Fibroblast of skin of right biceps (primary cell): ENCODE measurements at places on chromosomes 5 and 9.

- DNase-seq, result peak; percentile 40
Measured at GRCh38 chr5:128681096-128681495, 143.1 kb upstream of the FBN2 start.

DNA sequence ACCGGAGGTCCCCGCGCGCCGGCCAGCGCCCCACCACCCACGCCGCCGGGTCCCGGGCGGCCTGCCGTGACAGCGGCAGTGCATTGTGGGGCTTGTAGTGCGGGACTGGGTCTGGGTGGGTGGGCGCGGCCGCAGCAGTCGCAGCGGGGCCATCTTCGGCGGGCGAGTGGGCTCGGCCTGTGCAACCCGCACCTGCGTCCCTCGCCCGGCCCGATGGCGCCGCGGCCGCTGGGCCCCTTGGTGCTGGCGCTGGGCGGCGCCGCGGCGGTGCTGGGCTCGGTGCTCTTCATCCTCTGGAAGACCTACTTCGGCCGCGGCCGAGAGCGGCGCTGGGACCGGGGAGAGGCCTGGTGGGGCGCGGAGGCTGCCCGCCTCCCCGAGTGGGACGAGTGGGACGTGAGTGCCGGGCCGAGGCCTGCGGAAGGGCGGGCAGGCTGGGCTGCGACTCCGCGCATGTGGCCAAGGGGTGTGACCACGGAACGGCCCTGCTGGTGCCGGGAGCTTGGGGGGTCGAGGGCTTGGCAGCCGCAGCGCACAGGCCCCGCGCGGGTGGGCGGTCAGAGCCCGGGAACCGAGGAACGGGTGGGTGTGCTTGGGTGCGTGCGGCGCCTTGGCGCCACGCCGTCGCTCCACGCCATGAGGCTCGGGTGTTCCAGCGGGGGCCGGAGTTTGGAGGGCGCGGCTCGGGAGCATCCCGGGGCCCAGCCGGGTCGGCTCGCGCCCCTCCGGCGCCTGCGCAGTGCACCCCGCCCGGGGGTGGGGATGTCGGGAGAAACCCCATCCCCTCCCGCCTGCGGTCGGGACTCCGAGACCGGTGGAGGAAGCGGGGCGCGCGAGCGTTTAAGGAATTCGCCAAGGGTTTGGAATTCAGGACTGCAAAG, at the start of gene ARL10:
ARL10 (plus strand) TSS at position 137 of the 881 bp plus-strand sequence; CDS start at position 214, 77 bp downstream.
- DNase-seq, result peak; percentile 79

GRCh38 chr5:138276402-138277054, 2.1 kb upstream of the GFRA3 start:
- DNase-seq, result no peak

DNA sequence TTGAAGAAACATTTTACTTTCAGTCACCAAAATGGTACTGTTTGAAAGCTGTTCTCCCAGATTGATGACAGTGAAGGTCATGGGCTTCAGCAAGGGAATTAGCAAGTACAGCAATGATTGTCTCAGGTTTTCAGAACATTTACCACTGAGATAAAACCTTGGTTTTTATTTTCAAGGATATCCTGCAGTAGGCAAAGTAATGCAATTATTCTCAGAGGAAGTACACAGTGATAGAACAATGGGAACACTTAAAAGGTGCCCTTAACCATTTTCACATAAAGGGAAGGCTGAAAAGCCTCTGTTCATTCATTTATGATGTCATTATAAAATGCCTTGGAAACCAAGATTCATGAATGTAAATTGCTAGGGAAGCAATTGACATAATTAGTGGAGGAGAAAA, 471.8 kb upstream of the ACO1 start:
- no peak for DNase-seq

DNA sequence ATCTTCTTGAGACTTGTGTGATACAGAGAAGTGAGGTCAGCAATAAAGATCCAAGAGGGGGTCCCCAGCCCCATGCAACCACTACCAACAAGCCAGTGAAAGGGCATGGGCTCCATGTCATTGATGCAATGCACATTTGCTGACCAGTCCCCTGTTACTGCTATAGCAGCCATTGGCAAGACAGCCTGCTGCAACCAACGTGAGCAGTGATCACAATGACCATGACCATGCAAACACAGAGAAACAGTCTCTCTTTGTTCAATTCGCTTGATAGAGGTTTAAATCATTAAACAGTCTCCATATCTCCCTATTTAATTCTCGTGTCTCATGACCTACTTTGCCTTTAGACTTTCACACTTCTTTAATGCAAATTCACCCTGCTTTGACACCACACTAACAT, 30.0 kb upstream of the FOXB2 start:
- no peak for DNase-seq

DNA sequence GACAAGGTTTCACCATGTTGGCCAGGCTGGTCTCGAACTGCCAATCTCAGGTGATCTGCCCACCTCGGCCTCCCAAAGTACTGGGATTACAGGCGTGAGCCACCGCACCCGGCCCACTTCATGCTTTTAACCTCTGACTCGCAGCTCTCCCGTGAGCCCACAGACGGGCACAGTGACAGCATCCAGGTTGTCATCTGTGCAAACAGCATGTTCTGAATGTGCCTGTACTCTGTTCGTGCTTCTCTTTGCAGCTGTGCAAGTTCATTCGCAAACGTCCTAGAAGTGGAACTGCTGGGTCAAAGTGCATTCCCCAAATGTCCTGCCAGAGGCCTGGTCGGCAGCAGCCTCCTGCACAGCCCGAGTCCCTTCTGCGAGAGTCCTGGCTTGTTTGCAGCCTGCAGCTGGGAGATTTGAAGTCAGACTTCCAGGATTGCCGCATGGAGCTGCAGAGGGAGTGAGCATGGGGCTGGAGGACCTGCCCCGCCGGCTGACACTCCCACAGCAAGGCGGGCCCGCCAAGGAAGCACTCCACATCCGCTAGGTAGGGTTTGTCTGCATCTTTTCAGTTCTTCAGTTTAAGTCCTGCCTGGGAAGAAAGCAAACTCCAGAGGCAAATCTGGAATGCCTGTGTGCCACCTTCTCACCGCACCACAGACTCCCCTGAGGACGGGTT, 3.4 kb downstream of the BRD3OS start:
- DNase-seq, result no peak

DNA sequence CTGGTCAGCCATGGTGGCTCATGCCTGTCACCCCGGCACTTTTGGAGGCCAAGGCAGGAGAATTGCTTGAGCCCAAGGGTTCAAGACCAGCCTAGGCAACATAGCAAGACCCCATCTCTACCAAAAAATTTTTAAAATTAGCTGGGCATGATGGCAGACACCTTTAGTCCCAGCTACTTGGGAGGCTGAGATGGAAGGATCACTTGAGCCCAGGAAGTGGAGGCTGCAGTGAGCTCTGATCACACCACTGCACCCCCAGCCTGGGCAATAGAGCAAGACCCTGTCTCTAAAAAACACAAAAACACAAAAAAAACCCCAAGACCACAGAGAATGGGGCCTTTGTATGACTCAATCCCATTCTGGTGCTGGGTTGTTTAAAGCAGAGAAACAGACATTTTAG, 44.0 kb downstream of the MED27 start:
- no peak for DNase-seq

DNA sequence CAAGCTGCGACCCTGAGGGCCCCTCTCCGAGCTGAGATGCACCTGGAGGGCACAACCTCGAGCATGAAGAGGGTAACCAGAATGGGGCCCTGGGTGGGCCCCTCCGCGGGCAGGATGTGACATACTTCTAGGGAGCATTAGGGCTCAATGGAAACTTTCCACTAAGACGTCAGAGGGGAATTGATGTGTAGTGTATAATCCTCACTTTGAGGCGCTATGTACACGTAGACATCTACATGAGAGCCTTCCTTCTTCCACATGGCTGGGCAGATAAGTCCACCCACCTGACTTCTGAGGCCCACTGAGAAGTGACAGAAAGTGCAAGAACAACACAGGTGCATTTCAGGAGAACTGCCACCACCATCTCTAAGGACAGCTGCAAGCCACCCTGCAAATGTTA, 61.0 kb downstream of the DAP start:
- no peak for DNase-seq

DNA sequence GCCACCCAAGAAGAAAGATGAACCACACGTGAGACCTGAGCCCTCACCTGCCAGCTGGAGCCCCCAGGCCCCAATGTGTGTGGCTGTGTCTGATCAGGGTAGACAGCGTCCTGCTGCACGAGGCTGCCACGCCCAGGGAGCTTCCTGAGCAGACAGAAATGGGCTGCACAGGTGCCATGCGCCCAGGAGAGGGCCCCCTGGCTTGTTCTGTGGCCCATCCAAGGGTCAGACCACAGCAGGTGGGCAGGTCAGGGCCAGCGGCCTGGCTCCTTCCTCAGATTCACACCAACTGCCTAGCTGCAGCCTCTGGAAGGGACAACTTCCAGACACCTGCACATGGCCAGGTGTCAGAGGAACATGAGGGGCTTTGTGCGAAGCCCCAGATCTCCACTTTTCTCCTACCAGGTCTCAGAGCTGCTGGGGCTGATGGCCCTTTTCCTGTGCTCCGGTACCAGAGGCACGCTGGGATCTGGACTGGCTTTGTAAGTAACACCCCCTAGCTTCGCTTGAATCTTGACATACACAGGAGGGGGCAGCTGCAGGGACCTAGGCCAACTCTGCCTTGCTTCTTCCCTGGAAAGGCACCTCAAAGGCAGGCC, 10.8 kb downstream of the SARDH start:
- no peak for DNase-seq

DNA sequence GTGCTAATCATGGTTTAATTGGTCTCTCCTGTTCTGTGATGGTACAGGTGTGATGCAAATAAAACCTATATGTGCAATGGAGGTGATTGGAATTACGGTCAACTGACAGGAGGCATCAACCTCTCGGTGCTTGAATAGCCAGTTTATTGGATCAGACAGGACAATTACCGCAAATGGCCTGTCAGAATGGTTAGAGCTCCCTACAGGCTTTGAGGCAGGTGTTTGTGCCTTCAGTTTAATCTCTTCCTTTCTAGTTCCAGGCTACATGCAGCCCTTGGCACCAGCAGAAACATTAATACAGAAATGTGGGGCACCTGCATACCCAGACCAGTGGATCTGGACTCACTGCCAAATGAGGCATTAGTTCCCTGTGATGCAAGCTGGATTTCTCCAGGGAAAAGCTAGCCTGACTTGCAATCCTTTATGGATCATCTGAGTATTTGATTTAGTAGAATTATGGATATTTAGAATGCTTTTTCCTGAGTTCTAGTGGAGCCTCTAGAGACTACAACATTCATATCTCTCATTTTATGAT, 128.6 kb downstream of the MAT2B start:
- DNase-seq, result no peak

- DNase-seq, result no peak
Measured at GRCh38 chr9:134210908-134211810, 46.8 kb upstream of the RNU6ATAC start.

- no peak for DNase-seq
Measured at GRCh38 chr9:124870723-124871122, 8.8 kb downstream of the ARPC5L start.

DNA sequence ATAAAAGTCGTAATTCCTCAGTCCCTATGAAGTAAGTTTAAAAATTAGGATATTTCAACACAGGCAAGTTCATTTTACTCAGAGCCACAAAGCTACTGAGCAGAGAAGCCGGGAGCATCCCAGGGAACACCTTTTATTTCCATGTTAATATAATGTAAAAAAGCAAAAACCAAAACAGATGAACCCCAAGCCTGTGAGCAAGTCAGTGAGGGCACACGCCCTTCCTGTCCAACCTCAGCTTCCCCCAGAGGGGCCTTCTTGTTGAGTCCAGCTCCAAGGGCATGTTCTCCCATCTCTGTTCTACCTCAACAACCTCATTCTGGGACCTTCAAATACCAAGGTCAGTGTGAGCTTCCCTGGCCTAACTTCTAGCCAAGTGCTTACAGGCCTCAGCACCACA, 24.8 kb downstream of the NSUN2 start:
- DNase-seq, result no peak

DNA sequence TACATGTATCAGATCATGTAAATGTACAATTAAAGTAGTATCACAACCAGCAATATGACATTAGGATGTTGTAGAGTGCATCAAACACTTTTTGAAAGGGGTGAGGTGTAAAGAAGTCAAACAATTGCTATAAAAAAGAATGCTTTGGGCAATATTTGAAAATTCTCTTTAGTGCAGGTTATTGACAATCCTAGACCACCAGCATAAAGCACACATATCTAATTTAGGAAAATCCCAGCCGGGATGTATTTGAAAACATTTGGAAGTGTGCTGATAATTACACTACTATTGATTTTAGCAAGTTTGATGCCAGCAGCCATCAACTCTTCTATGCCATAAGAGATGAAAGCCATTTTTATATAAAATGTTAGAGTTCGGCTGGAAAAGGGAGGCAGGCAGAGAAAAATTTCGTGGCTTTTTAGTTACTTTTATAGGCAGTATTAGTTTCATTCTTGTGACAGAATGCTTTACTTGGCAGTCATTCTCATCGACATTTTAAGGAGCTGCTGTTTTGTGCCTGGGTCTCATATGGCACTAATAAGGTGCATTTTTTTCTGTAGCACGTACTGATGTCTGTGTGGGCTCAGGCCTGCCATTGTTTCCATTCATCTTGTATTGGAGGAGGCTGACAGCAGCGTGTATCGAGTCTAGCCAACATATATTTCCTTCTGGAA, 285.7 kb downstream of the AOPEP start:
- peak; percentile 57 for DNase-seq

DNA sequence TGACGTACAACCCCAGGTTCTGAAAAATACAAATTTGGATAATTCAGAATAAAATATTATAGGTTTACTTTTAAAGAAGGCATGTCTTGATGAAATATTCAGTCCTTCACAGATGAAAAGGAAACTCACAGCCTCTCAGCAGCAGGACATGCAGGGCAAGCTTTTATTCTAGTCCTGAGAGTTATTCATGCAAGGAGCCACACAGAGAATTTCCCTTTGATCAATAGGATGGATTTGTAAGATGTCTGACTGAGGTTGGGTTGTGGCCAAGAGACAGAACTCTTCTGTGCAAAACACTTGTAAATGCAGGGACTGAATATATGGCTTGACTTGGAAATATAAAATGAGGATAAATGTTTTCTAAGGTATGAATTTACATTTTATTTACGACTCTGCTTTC, 48.8 kb upstream of the TBCA start:
- no peak for DNase-seq

GRCh38 chr5:72244862-72245371, 75.1 kb downstream of the MRPS27 start:
- DNase-seq, result peak; percentile 59

GRCh38 chr9:80030801-80031200, 459.0 kb downstream of the TLE4 start:
- no peak for DNase-seq

- no peak for DNase-seq
Measured at GRCh38 chr5:68476854-68477253, 261.3 kb downstream of the PIK3R1 start.

- no peak for DNase-seq
Measured at GRCh38 chr5:113514289-113514635, 768 bp downstream of the YTHDC2 start.

GRCh38 chr9:87567571-87567970, 69.9 kb downstream of the DAPK1 start:
- DNase-seq, result no peak

DNA sequence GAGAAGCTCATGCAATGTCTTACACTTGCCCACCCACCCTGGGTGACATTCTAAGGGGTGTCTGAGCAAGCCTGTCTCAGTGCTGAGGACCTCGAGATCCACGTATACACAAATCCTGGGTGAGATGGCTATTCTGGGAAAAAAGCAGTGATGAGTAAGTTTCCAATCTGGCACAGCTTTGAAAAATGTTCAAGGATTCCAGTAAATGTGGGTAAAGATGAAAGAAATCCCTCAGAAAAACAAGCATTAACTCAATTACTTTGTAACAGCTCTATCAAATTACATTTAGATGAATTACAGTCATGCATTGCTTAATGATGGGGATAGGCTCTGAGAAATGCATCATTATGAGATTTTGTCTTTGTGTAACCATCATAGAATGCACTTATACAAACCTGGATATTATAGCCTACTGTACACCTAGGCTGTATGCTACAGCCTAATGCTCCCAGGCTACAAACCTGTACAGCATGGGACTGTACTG, 26.9 kb downstream of the GOLM1 start:
- DNase-seq, result peak; percentile 44
